ENCODE measurements at places on chromosomes 5 and 9.

- no peak for DNase-seq
Observed at GRCh38 chr5:76149636-76150035, 66.5 kb downstream of the SV2C start.

DNA sequence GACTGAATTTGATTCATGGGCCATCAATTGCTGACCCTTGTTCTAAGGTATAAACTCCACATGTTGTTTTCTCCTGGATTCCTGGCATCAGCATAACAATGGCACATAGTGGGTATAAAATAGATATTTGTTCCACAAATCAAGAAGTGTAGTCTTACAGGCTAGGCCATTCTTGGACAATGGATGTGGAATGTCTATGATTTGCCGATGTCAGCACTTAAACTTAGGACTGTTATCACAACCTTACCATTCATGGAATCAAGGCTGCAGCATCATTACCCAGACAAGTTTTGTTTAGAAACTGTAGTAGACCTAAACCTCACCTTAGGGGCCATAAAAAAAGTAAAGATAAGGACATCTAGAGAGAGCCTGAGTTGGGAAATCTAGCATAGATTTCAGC lies 680.0 kb downstream of the BRINP1 start:
- DNase-seq: no peak

DNA sequence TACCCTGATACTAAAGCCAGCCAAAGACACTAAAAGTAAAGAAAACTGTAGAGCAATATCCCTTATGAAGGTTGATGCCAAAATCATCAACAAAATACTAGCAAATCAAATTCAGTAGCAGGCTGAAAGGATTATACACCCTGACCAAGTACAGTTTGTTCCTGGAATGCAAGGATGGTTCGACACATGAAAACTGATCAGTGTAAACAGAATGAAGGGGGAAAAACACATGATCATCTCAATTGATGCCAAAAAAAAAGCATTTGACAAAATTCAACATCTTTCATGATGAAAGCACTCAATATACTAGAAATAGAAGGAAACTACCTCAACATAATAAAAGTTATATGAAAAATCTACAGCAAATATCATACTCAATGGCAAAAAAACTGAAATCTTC lies 43.5 kb upstream of the LRRC14B start:
- no peak for DNase-seq

GRCh38 chr5:179120951-179121666 lies 60.9 kb downstream of the ZNF354C start:
- DNase-seq: no peak

DNA sequence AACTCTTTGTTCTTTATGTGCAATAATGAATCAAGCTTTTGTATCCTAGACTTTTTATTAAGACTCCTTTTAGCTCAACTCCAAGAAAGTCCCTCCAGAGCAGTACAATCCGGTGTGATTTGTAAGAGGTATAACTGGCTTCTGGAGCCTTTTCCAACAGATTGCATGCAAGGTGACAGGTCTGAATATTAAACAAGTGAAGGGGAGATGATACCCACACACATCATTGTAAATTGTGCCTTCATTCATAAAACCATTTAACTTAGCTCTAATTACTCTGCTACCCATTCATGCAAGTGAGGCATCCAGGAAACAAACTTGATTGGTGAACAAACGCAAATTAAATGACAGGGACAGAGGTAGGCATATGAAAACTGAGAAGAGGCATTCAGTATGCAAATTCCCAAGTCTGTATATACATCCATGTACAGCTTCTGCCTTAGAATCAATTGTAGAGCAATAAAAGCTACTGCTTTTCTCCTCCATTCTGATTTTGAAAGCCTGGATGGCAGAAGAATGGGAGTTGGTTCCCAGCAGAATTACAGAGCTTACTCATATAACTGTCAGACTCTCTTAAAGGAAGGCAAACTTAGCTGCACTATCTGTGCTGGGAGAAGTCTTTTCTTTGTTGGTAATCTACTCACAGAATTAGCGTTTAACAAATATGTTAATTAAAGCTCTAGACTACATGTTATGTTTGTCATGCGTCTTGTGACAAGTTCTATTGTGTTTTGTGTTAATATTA lies 261.0 kb upstream of the CDH6 start:
- DNase-seq: no peak
